ENCODE measurements at places on chromosomes 11 and 22.

DNA sequence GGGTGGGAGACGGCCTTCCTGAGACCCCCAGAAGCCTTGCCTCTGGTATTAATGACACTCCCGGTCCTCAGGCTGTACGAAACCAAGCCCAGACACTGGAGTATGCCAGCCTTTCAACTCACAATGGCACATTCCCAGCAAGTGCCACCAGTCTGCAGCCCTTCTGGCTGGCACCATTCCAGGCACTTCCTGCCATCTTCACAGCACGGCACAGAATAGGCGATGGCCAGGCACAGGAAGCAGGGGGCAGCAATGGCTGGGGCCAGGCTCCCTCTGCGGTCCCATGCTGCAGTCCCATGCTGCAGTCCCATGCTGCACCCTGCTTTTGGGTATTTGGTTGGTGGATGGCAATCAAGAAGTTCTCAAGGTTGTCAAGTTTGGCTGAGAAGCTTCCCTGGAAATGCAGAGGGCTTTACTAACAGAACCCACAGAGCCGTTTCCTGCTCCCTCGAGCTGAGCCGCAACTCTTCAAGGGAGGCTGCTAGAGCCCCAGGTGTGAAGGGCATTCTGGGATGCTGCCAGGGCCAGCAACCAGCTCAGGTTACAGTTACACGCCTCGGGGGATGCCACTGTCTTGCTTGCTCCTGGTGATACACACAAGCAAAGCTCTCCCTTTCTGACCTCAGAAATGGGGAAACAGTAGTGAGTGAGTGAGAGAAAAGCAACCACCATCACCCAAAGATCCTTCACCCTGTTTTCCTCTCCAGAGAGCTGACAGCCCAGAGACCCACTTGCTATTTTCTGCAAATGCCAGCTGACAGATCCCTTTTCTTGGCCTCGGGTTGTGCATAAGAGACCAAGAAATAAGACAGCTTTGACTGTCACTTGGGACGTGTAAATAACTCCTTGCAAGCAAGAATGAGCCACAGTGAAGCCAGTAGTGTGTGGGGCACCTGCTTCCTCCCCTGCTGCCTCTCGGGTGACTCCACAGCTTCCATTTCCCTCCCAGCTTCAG, 23.9 kb downstream of the LRFN4 start:
- DNase-seq: no peak

GRCh38 chr11:46471943-46472661, 80.5 kb upstream of the CHRM4 start:
- DNase-seq: no peak

GRCh38 chr22:38607680-38608079, 37.7 kb upstream of the DMC1 start:
- no peak for DNase-seq

DNA sequence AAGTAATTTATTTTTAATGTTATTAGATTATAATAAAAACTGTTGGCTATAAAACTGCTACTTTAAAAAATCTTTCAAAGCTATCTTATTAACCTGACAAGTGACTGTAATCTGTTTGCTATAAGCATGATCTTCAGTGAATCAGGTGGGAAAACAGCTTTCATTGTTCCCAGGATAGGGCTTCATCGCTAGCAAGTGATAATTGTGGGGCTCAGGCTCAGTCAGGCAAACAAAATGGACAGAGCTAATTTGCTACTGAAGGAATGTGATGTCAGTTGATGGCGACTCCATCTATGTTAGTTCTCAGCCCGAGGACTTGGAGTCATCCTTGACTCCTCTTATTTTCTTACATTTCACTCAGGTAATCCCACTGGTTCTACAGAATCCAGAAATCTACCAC, 125.0 kb downstream of the RASSF10 start:
- DNase-seq: no peak

GRCh38 chr11:105057432-105057831, 12.3 kb upstream of the CARD16 start:
- DNase-seq: no peak

DNA sequence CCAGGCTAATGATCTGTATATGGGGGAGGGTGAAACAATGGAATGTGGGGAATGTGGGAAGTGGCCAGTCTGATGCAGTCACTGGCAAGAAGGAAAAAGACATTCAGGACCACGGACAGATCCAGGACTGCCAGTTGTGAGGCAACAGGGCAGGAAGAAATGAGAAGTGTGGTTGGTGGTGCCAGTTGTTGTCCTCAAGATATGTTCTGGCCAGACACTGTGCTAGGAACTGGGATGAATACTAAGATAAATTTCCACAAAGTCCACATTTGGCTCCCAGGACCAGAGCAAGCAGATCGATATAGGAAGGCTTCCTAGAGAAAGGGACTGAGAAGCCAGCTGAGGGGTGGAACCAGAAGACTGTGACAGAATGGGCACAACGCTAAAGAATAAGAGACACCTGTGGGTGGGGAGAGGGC, 6.8 kb upstream of the TPBGL start:
- peak; percentile 81 for DNase-seq

DNA sequence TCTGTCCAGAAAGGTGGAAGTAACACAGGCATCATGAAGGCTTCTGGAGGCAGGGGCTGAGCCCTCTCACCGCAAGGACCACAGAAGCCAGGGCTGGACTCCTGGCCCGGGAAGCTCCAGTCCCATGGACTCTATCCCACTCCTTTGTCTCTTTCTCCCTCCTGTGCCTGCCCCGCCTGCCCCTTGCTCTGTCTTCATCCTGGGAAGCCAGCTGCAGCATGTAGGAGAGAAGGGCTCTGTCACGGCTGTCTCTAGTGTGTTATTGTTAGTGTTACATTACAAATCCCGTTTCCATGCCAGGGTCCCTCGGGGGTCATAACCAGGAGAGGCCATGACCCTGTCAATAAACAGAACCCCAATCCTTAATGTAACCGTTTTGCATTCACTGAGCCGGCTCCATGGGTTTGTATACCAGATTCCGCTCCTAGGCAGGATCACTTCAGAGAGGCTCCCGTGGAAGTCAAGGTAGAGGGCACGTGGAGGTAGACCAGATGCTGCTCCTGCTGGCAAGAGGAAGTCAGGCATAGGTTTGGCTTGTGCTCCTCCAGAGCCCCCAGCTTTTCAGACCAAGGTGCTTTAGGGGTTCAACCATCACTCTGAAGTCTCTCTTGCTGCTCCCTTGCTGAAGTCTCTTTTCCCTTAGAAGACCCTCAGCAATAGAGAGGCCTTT, 293.2 kb downstream of the ETS1 start:
- no peak for DNase-seq

Data from hepatocyte (in vitro differentiated cells).